ENCODE measurements at places on chromosomes 3 and 15.

- no peak for DNase-seq
Measured at GRCh38 chr15:62644216-62644888, 398.2 kb upstream of the TPM1 start.

DNA sequence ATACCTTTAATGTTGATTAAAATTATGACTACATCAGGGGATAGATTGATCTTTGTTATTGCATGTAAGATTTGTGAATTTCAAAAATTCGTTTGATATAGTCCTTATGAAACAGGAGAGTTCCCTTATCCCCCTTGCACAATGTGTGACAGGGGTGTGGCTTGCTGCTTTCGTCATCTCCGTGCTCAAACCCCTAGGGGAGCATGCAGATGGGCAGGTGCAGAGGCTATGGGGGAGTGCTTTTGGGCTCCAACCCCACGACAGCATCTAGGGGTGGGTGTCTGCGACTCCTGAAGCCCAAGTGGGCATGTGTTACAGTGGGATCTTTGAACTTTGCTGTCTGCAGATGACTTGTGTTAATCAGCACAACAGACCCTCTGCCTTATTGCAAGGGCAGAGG, 360.1 kb upstream of the GOLIM4 start:
- DNase-seq = no peak

DNA sequence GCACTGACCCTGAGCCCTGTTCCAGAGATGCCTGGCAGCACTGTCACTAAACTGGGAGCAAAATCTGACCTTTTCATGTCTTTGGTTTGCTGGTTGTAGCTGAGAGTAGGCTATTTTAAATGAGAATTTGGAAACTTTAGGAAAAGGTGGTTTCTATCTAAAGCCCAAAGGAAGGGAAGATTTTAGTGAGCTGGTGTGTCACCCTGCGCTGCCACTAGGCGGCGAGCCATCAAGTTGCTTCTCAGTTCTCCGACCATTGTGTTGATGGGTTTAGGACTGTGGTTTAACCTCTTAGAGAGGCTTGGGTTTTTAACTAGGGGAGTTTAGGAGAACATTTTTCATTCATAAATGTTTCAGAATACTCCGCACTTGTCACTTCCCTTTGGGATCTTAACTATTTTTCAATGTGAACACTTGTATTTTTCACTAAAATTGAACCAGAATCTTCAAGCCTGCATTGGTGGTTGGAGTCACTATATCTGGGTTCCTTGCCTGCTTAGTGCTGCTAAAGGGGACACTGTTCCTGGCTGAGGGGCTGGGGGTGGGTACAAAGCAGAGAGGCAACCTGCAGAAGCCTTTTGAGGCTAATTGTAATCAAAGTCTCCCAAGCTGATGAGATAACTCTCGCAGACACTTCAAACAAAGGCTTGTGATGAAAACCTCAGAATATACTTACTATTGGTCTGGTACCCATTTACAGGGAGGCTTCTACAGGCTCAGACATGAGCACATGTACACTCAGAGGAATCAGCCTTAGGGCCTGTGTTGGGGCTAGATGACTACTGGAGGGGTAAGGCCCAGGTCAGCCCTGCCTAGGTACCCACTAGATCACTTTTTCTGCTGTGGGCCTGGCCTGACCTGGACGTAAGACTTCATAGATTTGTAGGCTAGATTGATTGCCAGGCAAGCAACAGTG, 16.8 kb downstream of the EXOSC7 start:
- peak; percentile 98 for DNase-seq

- no peak for DNase-seq
Measured at GRCh38 chr15:48643776-48644466, 1.6 kb downstream of the FBN1 start.

- DNase-seq = peak; percentile 15
Measured at GRCh38 chr3:139537795-139538621, 1.5 kb downstream of the RBP1 start.

DNA sequence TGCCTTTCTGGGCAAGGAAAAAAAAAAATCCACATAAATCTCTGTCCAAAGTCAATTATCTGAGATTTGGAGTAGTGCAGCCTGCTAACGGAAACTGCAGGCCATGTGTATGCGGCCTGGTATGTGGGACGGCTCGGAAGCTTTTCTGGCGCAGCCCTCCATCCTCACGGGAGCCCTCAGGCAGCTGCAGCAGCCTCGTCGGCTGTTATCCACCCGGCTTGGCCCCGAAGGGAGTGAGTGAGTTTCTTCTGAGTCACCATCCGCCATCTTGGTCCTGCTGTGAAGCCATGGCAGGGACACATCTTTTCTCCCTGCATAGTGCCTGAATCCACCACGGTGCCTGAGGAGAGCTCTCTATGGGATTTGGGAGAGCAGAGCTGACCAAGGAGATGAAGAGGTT, 62.8 kb downstream of the POLR2M start:
- no peak for DNase-seq

DNA sequence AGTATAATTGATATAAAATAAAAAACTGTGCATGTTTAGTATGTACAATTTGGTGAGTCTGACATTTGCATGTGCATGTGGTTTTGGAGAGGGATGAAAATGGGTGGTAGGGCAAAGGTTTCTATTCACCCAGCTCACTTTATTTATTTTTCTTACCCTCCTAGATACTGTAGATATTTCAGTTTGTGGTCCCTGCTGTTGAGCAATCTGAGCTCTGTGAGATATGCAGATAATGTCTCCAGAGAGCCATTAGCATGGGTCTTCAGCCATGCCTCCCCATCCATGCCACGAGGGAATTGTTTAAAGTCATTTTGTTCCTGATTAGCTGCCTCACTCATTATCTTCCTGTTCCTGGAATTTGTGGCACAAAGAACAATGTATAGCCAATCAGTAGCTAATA, 44.4 kb upstream of the B3GALNT1 start:
- DNase-seq = no peak

DNA sequence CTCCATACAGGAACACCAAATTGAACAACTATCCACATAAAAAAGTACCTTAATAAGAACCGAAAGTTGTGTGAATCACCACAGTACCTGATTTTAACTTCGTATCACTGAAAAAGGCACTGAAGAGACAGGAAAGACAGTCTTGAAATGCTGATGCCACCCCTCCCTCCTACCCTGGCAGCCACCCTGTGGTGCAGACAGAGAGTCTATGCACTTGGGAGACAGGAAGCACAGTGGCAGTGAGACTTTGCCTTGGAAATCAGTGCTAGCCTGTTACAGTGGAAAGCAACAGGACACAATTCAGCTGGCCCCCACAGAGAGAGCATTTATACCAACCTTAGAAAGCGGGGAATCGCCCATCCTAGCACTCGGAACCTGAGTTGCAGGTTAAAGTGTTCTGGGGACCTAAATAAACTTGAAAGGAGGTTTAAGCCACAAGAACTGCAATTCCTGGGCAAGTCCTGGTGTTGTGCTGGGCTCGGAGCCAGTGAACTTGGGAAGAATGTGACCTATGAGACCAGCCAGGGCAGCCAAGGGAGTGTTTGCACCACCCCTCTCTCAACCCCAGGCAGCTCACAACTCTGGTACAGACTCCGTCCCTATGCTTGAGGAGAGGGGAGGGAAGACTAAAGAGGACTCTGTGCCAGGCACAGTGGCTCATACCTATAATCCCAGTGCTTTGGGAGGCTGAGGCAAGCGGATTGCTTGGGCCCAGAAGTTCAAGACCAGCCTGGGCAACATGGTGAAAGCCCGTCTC, 240.1 kb downstream of the ISL2 start:
- peak; percentile 19 for DNase-seq

GRCh38 chr3:178982137-178982536, 89.5 kb downstream of the ZMAT3 start:
- peak; percentile 73 for DNase-seq

DNA sequence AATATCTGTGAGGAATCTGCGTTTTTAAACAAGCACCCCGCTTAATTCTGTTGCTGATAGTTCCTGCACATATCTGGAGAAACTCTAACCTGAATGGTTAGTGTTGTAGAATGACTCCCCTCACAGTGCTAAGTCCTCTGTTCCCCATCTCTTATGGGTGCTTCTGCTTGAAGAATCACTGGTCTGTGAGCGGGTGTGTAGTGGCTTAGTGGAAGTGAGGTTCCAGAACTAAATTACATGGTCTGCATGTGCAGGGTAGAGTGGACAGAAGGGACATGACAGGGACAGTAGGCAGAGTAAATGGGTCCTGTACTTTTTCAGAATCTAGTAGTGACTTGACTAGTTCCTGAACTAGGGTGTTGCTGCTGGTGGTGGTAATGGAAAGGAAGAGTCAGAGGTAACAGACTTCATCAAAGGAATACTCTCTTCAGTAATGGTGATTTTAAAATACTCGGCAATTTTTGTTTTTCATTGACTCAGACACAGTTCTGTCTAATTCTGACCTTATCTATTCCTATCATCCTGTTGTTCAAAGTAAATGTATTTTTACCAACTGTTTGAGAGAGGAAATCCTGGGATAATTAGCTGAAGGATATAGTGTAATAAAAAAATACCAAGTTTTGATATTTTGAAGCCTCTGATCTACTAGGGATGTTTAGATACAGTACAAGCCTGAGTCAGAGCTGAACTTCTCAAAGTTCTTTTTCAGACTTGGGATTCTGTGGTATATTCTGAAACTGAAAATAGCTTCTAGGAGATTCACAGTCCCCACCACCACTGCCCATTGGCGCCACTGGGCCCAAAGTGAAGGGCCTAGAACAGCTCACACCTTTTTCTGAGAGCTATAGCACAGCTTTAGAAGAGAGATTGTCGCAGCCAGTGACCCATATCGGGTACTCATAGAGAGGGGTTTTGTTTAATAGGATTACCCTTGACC, 55.5 kb downstream of the FNDC3B start:
- no peak for DNase-seq

DNA sequence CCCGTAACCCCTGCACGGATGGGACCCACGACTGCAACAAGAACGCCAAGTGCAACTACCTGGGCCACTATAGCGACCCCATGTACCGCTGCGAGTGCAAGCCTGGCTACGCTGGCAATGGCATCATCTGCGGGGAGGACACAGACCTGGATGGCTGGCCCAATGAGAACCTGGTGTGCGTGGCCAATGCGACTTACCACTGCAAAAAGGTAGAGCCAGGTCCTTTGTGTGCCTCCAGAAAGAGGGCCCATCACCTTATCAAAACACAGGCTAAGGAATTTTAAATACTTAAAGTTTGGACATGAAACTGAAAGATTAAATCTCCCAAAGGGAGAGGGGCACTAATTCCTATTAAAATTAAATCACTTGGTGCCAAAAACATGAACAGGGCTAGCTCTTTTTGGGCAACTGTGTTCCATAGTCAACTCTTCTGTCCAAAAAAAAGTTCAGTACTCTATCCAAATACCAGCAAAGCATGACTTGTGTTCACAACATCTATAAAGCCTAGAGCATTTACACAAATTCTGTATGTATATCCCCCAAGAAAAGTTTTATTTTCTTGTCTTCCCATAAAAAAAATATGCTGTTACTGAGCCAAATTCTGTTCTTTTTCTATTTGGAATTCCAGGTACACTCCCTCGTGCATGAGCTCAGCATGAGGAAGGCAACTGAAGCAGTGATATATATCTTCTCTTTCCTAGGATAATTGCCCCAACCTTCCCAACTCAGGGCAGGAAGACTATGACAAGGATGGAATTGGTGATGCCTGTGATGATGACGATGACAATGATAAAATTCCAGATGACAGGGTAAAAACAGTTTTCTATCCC, 9.2 kb downstream of the THBS1 start:
- DNase-seq = peak; percentile 10

GRCh38 chr3:134161898-134162615, 88.6 kb downstream of the RYK start:
- DNase-seq = no peak

GRCh38 chr15:67025719-67026609, 39.4 kb upstream of the SMAD3 start:
- DNase-seq = no peak

GRCh38 chr3:62233065-62233464, 140.3 kb downstream of the FEZF2 start:
- no peak for DNase-seq

DNA sequence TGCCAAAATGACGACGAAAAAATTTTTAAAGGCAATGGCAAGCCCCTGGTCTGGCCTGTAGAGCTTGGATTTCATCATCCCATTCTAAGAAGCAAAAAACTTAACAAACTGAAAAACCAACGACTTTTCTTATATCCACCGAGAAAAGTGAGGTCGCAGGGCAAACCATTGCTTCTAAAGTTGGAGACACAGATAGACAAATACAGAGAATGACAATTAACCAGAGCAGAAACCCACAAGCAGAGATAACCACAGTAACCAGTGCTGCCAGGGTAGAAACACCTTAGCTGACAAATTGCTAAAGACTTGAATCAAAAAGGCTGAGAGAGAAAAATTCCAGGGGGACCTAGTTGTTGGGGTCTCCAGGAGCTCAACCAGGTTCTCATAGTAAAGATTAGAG, 386.5 kb upstream of the SGO1 start:
- DNase-seq = no peak
